Stimulated activated CD4-positive, alpha-beta T cell treated with anti-CD3 and anti-CD28 coated beads, Interleukin-2, amount 100 ng/mL, for 4 hours (primary cell): ENCODE measurements at places on chromosomes 4 and X.

GRCh38 chr4:5707366-5707765 is 993 bp downstream of the EVC2 start:
- no peak for DNase-seq

DNA sequence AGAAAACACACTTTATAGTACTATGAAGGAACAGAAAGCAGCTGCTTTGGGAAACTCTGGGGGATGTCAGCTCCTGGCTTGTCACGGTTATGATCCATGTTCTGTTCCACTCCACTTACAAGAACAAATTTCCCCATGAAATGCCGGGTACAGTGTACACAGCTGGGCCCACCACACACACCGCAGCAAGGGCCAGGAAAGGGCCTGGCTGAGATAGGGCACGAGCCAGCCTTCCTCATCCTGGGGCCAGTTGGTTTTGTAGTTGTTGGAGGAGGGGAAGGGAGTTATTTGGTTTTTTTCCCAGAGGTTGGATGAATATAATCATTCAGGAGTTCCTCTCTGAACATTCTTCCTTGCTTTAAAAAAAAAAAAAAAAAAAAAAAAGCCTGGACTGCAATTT is 56.8 kb downstream of the SEPSECS start:
- no peak for DNase-seq

GRCh38 chrX:124030520-124030919 is 69.0 kb downstream of the STAG2 start:
- no peak for DNase-seq

DNA sequence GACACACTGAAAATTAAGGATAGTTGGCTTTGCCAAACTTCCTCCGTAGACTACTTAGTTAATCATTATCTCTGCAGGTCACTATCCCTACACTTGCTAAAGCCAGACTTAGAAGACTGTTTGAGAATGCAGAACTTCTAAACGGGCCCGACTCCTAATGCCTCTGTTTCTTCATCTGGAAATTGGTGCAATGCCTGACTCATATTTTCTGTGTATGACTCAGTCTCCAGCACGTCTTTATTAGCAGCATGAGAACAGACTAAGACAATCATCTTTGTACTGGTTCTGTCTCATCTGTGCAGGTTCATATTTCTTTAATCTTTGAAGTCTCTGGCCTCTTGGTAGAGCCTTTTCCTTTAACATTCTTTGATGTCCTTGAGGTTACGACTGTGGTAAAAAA is 411.9 kb upstream of the ACTRT1 start:
- DNase-seq: no peak

DNA sequence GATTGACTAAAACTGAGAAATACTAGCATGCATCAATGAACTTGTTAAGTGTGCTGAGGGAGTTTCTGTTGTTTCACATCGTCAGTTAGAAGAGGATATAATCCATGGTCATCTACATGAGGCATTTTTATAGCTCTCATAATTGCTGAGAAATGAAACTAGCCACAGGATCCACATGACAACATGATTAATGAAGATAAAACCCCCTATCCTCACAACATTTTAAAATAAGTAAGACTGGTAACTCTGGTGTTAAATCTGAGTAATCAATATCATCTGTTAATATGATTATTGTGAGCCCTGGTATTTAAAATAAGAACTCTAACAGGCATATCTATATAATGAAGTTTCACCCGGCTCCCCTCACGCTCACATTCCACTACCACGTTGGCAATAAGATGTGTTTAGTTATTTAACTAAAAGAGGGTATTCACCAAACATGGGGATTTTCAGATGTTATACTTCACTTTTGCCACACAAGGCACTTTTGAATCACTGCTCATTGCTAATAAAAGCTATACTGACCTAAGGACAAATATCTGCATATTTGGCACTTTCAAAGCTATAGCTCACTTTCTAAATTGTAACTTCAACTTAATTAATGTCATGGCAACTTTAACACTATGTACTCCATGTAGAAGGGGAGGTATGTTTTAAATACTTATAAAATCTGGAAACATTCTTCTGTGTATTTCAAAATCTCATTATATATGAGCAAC is 6.7 kb downstream of the UNC5C start:
- DNase-seq: no peak

DNA sequence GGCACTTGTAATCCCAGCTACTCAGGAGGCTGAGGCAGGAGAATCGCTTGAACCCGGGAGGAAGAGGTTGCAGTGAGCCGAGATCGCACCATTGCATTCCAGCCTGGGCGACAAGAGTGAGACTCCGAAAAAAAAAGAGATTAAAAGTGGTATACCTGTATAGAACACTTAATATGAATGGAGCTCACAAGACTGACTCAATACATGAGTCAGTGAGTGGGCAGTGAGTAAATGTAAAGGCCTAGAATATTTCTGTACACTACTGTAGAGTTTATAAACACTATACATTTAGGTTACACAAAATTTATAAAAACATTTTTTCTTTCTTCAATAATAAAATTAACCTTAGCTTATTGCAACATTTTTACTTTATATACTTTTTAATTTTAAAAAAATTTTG is 93.8 kb downstream of the CENPC start:
- no peak for DNase-seq

GRCh38 chr4:31370866-31371465 is 650.8 kb downstream of the PCDH7 start:
- no peak for DNase-seq

DNA sequence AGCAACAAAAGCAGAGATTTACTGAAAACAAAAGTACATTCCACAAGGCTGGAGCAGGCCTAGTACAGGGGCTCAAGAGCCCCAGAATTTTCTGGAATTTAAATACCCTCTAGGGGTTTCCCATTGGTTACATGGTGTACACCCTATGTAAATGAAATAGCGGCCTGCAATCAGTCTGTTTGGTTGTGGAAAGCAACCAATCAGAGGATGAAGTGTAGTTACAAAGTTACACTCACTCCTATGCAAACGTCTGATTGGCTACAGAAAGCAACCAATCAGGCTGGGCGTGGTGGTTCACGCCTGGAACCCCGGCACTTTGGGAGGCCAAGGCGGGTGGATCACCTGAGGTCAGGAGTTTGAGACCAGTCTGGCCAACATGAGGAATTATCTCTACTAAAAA is 13.8 kb upstream of the TXLNG start:
- no peak for DNase-seq
